Activated naive CD4-positive, alpha-beta T cell treated with anti-CD3 and anti-CD28 coated beads, Interleukin-2, amount 10 ng/mL, durations not matched to agents 7 days and 5 days (primary cell): ENCODE measurements at places on chromosomes 3 and 15.

DNA sequence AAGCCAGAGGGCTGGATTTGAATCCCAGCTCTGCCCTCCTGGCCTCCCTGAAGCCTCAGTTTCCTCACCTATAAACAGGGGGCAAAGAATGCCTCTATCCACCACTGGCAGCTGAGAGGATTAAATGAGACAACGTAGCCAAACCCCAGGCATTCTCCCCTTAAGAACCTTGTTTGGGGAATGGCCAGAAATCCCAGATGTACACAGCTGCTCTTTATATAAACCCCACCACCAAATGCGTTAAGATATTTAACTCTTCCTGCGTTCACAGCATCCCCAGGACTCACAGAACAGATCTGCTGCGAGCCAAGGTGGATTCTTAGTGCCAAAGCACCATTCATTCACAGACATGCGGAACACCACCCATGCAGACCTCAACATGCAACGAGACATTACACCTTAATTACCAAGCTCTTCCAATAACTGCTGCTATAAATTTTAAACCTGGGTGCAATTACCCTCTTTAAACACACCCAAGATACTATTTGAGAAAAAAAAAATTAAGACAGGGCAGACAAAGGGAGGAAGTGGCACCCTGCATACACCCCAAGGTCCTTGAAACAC is 5.2 kb downstream of the TLE3 start:
- DNase-seq = no peak

- no peak for DNase-seq
Measured at GRCh38 chr3:72270072-72270681, 485.2 kb upstream of the PROK2 start.

DNA sequence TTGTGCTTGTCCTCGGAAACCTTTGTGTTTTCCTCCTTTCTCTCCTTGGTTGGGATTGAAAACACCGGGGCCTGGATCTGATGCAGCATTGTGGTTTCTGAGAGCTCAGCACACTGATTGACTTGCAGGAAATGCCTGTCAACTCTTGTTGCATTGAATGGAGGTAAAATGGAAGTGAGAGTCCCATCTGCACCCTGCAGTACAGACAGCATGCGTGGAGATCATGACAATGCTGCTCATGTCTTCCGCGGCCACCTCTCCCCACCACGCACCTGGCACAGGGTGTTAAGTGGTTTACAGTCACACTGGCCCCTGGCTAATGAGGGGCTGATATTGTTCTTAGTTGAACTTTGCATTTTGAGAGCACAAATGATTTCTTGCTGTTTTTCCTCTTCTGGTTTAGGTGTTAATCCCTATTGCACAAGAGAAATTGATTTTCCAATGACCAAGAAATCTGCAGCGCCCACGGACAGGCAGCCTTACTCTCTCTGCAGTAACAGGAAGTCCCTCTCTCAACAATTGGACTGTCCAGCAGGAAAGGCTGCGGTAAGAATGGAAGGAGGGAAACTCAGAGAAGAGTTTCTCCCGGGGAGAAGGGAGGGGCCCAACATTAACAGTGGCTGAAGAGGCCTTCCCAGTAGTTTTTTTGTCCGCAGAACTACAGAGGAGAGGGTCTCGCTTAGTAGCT is 58.5 kb downstream of the STARD5 start:
- no peak for DNase-seq

- DNase-seq = no peak
Measured at GRCh38 chr15:37204692-37205091, 104.3 kb upstream of the MEIS2 start.

DNA sequence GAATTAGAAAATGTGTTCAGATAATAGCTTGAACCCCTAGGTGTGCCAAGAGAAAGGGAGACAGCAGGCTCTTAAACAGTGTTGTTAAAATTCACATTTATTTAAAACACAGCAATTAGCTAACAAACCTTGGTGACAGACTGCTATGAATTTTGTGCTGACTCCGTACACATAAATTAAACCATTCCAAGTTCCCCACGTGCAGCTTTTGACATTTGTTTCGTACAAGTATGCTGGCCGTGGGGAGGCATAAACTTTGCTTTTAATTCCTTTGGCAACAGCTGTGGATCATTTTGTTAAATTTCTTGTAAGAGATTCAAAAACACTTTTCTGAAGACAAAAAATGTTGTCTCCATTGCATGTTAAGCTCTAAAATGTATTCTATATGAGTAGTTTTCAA is 465.3 kb downstream of the FGF12 start:
- DNase-seq = no peak

DNA sequence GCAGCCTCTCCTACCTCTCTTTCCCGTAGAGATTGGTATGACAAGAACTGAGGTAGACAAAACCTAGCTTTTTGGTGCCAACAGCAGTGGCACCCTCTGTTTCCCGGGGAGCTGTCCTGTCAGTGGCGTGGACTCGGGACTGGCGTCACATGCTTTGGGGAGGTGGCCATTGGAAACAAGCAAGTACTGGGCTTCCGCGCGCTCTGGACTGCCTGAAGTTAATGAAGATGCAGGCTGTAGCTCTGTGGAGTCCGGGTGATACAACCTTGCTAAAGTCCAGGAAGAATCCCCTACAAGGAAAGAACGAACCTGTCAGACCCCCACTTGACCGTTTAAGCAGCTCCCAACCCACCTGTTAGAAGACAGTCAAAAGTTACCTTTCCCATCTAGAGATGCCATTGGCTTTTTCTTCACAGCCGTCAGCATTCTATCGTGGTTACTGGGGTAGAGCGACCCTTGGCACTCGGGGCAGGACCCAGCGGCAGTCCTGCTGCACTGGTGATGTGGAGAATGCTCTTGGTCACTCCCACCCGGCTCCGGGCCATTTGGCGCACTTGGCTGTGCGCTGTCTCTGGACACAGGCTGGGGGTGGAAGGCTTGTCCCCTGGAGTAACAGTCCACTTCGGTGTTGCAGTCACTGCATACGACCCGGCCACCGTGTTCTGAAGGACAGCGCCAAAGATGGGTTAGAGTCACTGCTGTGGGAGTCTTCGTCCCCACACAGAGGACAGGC is 120.5 kb downstream of the LRIG1 start:
- DNase-seq = no peak

- no peak for DNase-seq
Measured at GRCh38 chr3:156729460-156730179, 55.2 kb downstream of the TIPARP start.

- no peak for DNase-seq
Measured at GRCh38 chr3:151201051-151201730, 1.8 kb downstream of the GPR171 start.

DNA sequence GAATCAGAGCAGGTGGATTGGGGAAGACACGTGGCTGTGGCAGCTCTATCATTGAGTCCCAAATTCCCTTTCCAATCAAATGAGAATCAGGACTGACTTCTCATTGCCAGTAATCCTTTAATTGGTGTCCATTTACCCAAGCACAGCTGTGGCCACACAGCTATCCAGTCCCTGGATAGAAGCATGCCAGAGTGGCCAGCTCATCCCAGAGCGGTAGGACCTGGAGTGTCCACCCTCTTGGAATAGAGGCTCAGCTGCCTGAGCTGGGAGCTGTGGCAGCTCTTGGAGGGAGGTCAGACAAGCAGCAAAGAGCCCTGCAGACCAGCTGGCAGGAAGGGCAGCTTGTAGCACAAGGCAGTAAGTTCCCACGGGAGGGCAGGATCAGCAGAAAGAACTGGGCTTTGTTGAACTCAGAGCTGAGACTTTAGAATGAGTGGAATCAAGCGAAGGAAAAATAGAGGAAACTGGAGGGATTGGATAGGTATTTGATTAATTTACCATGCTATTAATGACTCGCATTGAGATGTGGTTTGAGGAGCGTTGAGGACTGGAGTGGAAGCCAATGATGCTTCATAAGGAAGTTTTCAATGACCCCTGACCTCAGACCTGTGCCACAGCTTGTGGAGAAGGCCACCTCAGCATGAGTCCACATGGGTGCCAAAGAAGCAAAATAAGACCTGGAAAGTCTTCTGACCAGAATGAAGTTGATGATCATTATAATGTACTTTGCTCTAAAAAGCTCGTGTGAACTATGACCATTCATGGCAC is 6.9 kb upstream of the ALPK3 start:
- no peak for DNase-seq

DNA sequence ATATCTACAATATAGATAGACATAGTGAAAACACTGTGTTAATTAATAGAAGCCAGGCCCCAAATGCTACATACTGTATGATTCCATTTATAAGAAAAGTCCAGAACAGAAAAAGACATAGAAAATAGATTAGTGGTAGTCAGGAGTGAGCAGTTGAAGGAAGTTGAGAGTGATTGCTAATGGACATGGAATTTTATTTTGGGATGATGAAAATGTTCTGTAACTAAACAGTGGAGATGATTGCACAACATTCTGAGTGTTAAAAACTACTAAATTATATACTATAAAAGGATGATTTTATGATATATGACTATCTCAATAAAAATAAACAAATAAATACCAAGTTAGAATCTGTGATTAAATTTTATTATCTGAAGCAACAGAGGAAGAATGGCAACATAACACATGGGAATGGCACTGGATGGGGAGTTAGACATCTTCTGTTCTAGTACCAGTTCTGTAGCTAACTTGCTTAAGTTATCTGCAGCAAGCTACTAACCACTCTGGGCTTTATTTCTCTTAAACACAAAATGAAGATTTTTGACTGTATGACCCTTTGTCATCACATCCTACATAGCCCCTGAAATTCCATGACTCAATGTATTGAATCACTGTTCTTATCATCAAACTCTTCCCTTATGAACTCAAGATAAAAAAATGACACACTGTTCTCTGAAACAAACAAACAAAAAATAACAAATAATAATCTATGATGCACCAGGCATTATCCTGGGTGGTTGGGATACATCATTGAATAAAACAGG is 612.7 kb downstream of the TBL1XR1 start:
- DNase-seq = no peak

GRCh38 chr15:80562846-80563245 is 132.3 kb upstream of the ABHD17C start:
- DNase-seq = no peak
